ENCODE measurements at places on chromosomes 16 and 17. TPM values are rescaled to one million over a fixed set of nuclear protein-coding genes. Genes with fewer than 3 reads are reported as not detected.

HBA1 gene
- not detected for total RNA-seq

PRR35 gene
- 0.27 TPM for total RNA-seq

NUDT16L1 gene
- total RNA-seq, result 23.8 TPM

SGSM2 gene
- 62.5 TPM for total RNA-seq

CD300LG gene
- not detected for total RNA-seq

CCDC78 gene
- total RNA-seq, result 8.5 TPM

MPP3 gene
- total RNA-seq, result 5.8 TPM

TMEM256 gene
- 173 TPM for total RNA-seq

PRSS8 gene
- 79.3 TPM for total RNA-seq

CCL17 gene
- total RNA-seq, result not detected

GDPD1 gene
- total RNA-seq, result 23.2 TPM

RNF135 gene
- 13.9 TPM for total RNA-seq

UTS2R gene
- 0.40 TPM for total RNA-seq

CLEC3A gene
- not detected for total RNA-seq

CPNE2 gene
- 12.3 TPM for total RNA-seq

TBC1D3I gene
- total RNA-seq, result not detected

GLYR1 gene
- total RNA-seq, result 55.0 TPM

SLC4A1 gene
- total RNA-seq, result not detected

PDIA2 gene
- total RNA-seq, result 2.6 TPM

ADPRM gene
- 9.6 TPM for total RNA-seq

ARHGAP23 gene
- 18.0 TPM for total RNA-seq

CMTM2 gene
- not detected for total RNA-seq

CCDC154 gene
- 1.9 TPM for total RNA-seq

HOXB7 gene
- total RNA-seq, result not detected

SHISA6 gene
- total RNA-seq, result 6.7 TPM

SLC9A5 gene
- total RNA-seq, result 9.3 TPM

USP43 gene
- total RNA-seq, result 11.2 TPM

PRDM7 gene
- total RNA-seq, result not detected

All from endodermal cell (in vitro differentiated cells).